DMS 273 treated with DMSO at 0.1 percent for 48 hours (cell line): ENCODE measurements at places on chromosomes 12 and 14.

GRCh38 chr14:95039993-95040348 is 117.4 kb downstream of the DICER1 start:
- DNase-seq: no peak

- no peak for DNase-seq
These were observed 541.4 kb upstream of the ATP2B1 start for GRCh38 chr12:90250042-90250441.

GRCh38 chr14:39554576-39554975 is 122.3 kb upstream of the FBXO33 start:
- DNase-seq: no peak

- DNase-seq: no peak
These were observed 242.2 kb upstream of the OR4E1 start for GRCh38 chr14:21915826-21916225.

GRCh38 chr14:63508033-63508432 is 35.1 kb downstream of the PPP2R5E start:
- no peak for DNase-seq

DNA sequence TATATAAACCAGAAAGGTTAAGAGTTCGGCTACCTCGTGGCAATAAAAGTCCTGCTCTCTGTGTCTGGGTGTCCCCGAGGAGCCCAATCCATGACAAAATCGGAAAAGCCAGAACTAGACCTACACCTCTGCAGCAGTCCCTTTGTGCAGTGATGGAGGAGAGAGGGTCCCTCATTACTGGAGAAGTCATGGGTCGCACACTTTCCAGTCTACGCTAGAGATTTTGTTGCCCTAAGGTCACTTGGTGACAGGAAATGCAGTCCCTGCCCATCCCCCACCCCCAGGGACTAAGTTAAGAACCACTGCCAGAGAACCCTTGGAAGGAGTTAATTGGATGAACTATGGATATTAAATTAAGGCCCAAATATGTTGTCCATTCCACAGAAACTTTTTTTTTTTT is 104.4 kb upstream of the ATF7IP start:
- DNase-seq: no peak

GRCh38 chr12:3447318-3447717 is 43.7 kb upstream of the PRMT8 start:
- DNase-seq: no peak

- DNase-seq: no peak
These were observed 7.3 kb downstream of the YEATS4 start for GRCh38 chr12:69366796-69367195.

DNA sequence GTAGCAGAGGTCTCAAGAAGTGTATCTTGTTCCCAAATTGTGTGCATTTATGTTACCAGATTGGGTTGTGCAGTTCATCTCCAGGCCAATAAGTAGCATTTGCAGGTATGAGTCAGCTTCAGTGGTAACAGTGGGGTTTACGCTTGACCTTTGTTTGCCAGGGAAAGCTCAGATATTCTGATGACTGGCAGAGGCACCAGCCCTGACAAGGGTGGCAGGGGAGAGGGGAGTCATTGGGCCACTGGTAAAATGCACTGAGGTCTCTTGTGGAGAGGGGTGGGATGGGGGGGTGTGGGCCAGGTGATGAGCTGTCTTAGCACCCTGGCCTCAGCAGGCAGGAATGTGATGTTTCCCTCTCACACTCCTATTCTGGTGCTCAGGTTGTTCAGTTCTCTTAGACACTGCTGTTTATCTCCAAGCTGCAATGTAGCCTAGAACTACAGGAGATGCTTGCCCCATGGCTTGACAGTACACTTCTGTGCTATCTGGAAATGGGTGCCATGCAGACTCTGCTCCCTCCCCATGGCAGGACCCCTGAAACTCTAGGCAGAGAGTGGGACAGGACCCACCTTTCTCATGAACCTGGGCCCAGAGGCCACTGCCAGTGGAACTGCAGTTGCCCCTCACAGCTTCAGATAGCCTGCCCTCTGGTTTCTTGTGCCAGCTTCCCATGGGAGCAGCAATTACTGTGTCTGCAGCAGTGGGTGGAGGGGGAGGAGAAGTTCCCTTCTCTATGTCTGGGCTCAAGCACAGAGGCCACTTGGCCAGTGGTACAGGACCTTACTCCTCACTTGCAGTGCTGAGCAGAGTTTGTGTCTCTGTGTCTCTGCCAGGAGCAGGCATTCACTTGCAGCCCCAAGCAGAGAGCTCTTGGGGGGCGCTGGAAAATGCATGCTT is 31.9 kb downstream of the USP15 start:
- no peak for DNase-seq

DNA sequence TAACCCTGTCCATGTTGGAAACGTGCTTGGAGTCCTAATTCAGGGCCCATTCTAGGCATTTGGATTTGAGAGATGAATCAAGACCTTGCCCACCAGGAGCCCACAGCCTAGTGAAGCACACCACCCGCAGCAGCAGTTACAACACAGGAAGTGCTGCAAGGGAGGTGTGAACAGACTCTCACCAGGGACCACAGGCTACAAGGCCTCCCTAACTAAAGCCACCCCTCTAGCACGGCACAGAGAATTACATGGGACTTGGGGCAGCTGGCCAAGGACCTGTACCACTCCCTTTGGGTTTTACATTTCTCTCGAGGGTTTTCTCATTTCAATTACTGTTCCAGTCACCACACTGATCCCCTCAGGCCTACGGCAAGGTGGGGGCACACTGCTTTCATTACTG is 49.5 kb upstream of the FOXN3 start:
- DNase-seq: no peak

- peak; percentile 31 for DNase-seq
These were observed 133.2 kb downstream of the SLC35F4 start for GRCh38 chr14:57732463-57733285.

GRCh38 chr12:7127916-7128626 is 618 bp downstream of the RBP5 start:
- DNase-seq: no peak

DNA sequence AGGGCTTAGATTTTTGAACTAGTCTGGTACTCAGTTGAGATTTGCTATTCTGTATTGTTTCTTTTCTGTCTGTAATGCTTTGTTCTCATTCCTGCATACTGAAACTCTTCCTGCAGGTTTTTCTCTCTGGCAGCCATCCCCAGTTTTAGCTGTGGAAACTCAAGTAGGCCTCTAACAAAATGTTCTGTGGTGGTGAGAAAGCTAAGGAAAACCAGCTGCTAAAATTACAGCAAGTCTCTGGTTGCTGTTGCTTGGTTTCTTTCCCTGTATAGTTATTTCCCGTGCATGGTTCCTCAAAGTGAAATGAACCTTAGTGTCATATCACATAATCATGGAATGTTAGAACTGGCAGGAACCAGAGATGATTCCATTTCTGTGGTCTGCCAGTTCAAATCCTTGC is 442.5 kb downstream of the NRXN3 start:
- no peak for DNase-seq

GRCh38 chr12:21697904-21698630 is 40.4 kb upstream of the LDHB start:
- no peak for DNase-seq

GRCh38 chr12:122309564-122310121 is 43.3 kb upstream of the VPS33A start:
- no peak for DNase-seq

DNA sequence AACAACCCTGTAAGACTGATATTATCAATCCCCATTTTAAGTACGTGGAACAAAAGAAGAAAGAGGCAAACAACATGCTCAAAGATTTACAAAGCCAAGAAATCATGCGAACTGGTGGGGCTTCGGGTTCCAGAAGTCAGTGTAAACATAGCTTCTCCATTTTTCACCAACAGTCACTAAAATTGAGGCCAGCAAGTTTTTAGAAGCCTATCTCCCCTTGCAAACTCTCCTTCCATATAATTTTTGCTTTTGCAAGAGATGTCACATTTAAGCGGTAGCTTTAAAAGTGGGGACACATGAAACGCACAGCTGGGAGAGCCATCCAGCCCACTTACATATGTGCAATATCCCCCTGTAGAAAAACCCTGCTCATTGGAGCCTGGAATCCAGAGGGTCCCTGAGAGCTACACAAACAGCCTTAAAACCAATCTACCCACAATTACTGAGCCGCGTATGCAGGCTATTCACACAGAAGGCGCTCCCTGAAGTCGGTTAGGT is 797 bp downstream of the SLC11A2 start:
- DNase-seq: no peak

GRCh38 chr12:81077329-81077685 is 572 bp upstream of the ACSS3 start:
- DNase-seq: no peak

GRCh38 chr12:112270673-112271072 is 111.6 kb downstream of the HECTD4 start:
- no peak for DNase-seq

DNA sequence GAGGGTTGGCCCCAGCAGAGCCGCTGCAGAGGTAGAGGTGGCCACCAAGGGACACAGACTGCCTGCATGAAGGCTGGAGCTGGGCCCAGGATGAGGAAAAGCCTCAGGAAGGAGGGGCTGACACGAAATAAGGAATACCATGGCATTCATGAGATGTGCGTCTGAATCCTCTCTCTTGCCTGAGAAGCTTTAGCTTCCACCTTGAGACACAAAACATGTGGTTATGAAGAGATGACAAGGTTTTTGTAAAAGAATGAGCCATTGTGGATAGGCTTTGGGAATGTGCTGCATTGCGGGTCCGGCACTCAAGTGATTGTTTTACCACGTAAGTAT is 82.7 kb downstream of the DAD1 start:
- no peak for DNase-seq

GRCh38 chr14:68143341-68143841 is 323.8 kb downstream of the RAD51B start:
- peak; percentile 73 for DNase-seq

DNA sequence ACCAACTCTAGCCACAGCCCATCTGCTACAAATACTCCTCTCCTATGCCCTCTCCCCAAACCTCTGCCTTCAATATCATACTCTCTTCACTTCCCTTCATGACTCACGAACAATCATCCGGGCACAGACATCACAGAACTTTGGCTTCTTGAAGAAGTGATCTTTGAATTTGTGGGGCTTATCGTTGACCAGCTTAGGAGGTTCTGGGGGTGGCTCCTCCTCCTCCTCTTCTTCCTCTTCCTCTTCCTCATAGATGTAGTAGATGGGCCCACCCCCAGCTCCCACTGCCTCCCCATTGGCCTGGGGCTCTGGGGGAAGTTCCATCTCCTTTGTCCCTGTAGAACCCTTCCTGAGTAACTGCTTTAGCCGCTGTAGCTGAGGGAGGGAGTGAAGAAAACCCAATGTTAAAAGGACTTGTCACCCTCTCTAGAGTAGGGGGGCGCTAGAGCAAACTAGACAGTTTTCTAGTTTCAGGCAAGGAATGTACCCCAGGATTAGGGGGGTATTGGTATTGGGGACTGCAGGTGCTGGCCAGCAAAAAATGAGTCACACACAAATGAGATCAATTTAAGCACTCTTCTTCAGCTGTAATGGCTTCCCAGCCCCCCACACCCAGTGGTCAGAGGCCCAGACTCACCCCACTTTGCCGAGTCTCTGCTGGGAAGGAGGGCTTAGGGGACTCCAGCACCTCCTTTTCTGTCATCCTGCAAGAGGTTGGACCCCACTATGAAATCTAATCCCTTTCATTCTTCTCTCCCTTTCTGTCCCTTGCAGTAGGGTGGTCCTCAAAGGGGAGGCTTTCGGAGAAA is 1.8 kb downstream of the STAC3 start:
- DNase-seq: no peak

DNA sequence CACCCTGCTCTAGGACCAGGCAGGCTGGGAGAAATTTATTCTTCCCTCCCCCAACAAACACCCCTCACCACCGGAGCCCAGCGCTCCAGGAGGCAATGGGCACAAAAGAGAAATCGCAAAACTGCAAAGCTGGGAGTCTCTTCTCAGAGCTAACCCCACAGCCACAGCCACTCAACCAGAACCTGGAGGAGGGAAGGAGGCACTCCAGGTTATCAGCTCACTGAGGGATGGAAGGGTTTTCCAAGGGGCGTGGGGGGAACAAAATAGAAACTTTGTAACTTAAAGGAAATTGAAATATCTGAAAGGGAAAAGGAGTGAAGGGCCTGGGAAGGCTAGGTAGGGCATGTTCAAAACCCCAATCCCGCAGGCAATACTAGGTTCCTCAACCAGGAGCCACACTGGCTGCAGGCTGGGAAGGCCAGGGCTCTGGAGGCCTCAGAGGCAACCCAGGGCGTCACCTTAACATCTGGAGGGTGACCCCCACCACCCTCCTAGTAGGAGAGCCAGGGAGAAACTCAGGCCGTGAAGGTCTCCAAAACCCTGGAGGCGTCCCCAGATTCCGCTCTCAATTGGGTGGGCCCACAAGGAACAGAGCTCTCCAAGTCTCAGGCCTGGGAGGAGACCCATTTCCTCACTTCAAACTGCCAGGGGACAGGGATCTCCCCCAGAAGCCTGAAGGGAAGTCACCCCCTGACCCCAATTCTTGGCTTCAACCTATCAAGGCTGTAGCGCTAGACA is 3.2 kb downstream of the KDM2B start:
- DNase-seq: no peak
